ENCODE measurements at places on chromosomes 13 and 19. TPM values are rescaled to one million over a fixed set of nuclear protein-coding genes. Genes with fewer than 3 reads are reported as not detected.

DNA sequence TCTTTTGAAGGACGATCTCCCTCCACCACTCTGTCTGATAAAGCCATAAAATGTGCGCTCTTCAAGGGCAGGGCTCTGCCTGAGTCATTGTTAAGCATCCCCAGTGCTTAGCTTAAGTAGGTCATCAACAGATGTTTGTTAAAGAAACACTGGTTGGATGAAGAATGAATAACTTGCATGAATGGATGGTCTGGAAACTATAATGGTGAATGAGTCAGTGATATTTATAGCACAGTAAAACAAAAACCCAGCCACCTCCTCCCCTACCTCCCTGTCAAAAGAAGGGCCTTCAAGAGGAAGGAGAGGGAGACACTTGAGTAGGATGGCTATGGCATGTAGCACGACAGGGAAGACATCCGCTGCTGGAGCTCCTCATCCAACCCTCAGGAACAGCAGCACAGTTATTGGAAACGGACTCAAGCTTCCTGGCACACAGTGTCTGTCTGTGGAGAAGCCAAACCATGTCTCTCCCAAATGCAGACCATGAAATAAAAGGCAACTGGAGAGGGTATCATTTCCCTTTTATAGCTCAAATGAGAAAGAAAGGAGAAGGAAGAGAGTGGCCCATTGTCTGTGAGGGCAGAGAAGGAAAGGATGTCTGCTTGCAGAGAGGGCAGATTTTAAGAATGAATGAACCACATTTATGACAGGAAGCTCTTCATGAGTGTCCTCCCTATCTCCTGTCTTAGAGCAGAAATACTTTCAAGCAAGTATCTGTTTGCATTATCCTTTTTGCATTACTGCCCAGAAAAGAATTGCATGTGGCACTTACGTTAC lies 183.5 kb upstream of the UBL3 start:
- peak; percentile 89 for DNase-seq

- DNase-seq: no peak
These were observed 167.4 kb downstream of the KDM4B start for GRCh38 chr19:5136073-5136855.

GRCh38 chr19:17450264-17451075 lies 2.0 kb upstream of the TMEM221 start:
- peak; percentile 96 for DNase-seq

- DNase-seq: no peak
These were observed 21.3 kb upstream of the SLC7A9 start for GRCh38 chr19:32890841-32891240.

- no peak for DNase-seq
These were observed 355.1 kb downstream of the LIG4 start for GRCh38 chr13:107860284-107860683.

DNA sequence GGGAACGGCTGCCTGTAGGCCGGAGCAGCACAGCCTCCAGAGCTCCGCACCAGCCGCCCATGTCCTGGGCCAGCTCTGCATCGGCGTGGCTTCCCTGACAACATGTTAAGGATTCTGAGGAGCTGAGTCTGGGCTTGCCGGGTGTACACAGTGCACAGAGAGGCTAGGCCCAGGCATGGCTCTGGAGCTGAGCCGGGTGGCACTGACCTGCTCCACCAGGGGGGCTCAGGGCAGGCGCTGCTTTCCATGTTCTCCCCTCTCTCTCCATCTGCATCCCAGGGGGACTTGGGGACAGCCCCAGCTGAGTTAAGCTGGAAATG lies 31.6 kb downstream of the AP1M1 start:
- no peak for DNase-seq

DNA sequence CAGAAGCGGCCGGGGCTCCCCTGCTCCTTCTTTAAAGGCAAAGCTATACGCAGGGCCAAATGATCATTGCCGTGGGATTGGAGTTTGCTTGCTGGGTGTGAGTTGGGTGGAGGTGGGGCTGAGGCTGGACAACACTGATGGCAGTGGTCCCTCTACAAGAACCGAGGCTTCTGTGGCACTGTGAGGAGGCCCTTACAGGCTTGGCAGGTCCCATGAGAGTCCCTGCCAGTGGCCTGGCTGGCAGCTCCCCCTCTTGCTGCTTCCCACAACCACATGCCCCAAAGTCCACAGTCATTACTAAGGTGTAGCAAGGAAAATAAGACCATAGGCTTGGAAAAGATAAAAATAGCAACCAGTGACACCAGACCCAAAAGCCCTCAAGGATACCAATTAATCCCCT lies 98.4 kb downstream of the ANKRD10 start:
- no peak for DNase-seq

The UNC13A gene
- polyA plus RNA-seq: under 0.01 TPM
